ENCODE measurements at places on chromosomes 7 and 10.

- no peak for DNase-seq
These were observed 49.0 kb upstream of the PODXL start for GRCh38 chr7:131605280-131605878.

DNA sequence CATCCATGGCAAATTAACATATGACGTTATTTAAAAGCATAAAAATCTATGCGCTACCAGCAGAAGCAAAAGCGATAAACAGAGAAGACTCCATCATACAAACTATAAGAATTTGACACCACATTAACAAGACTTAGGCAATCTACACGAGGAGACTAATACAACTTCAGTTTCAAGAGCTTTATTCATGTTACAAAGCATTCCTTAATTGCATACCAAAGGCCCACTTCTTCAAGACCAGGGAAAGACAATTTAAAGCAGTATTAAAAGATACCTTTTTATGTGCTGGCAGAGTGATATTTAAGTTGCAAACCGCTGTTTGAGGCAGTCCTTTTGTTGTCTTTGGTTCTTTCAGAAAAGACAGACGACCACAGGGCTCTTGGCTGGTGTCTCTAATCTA lies 176.0 kb upstream of the CCDC6 start:
- DNase-seq: no peak

- DNase-seq: no peak
These were observed 673.7 kb downstream of the SUGCT start for GRCh38 chr7:40808378-40808942.

DNA sequence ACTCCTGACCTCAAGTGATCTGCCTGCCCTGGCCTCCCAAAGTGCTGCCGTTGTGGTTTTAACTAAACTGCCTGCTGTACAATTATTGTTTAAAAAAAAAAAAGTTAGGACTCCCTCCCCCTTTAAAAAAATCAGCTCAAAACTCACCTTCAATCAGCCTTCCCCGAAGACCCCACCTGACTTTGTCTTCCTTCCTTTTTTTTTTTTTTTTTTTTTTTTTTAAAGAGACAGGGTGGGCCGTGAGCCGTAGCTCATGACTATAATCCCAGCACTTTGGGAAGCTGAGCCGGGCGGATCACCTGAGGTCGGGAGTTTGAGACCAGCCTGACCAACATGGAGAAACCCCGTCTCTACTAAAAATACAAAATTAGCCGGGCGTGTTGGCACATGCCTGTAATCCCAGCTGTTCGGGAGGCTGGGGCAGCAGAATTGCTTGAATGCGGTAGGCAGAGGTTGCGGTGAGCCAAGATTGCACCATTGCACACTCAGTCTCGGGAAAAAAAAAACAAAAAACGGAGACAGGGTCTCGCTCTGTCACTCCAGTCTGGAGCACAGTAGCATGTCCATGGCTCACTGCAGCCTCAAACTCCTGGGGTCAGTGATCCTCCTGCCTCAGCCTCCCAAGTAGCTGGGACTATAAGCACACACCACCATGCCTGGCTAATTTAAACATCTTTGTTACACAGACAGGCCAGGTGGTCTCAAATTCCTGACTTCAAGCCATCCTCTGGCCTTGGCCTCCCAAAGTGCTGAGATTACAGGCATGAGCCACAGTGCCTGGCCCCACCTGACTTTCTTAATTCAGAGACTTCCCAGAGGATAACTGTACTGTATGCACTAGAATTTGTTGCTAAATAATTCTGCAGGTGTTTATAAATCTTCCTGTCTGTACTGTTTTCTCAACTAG lies 3.2 kb downstream of the FIS1 start:
- DNase-seq: no peak

DNA sequence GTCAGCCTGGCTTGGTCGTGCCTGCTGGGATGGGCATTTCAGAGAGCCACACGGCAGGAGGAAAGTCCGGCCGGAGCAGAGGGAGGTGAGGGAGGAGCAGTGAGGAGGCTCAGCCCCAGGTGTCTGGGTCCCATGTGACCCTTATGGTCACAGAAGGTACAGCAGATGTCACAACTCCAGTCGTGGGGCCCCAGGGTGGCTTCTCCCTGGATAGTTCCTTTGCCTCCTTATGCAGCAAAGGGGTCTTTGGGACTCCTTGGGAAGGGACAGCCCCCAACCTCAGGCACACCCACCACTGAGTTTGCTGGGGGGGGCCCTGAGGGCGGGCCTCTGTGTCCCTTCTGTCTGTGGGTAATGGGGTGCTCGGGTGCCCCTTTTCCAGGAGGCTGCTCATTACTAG lies 19.6 kb upstream of the PRKAG2 start:
- DNase-seq: no peak

GRCh38 chr10:46325021-46325420 lies 38.2 kb downstream of the ANTXRL start:
- DNase-seq: no peak

GRCh38 chr10:132974249-132974796 lies 32.0 kb upstream of the CFAP46 start:
- no peak for DNase-seq

DNA sequence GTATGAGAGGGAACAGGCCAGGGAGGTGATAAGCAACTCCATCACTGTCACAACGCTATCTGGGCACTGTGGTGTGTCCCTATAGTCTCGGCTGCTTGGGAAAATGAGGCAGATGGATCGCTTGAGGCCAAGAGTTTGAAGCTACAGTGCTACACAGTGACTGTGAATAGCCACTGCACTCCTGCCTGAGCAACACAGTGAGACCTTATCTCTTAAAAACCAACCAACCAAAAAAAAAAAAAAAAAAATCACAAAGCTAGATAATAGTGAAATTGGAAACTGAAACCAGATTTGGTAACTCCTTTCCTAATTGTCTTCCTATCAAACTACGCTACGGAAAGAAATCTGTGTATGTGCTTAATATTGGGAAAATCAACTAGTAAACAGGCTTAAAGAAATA lies 14.1 kb downstream of the MICU1 start:
- DNase-seq: no peak

GRCh38 chr10:74460812-74461211 lies 309.8 kb downstream of the ADK start:
- no peak for DNase-seq

- DNase-seq: no peak
These were observed 10.4 kb upstream of the GPR26 start for GRCh38 chr10:123655751-123656150.

GRCh38 chr10:14205233-14205632 lies 125.5 kb downstream of the FRMD4A start:
- DNase-seq: no peak

GRCh38 chr7:137331378-137331777 lies 12.2 kb downstream of the PTN start:
- DNase-seq: no peak

DNA sequence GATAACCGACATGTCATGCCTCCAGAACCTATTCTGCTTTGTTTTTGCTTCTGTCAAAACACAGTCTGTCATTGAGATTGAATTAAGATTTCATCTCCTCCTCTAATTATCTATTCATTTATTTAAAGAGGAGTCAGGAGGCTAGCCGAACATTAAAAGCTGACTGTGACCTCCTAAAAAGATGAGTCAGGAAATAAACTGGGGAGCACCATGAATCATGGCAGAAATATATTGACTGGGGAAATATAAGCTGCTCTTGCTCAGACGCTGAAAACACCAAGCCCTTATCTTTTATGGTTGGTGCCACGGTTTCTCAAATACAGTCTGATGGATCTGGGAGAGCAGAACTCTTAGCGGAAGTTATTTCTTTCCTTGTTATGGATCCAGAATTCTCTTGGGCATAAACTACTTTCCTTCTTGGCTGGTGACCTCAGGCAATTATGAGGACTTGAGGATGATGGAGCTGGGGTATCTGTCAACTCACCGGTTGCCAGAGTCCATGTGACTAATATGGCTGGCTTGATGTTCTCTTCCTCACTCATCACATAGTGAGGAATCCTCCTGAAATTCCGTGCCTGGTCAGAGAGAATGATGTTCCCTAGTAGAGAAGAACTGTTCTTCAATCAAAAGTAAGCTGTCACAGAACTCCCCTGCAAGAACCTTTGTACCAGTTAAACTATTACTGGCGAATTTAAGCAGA lies 307.6 kb upstream of the PHYHIPL start:
- DNase-seq: no peak

GRCh38 chr7:138514044-138514443 lies 54.0 kb downstream of the TRIM24 start:
- no peak for DNase-seq

- no peak for DNase-seq
These were observed 34.5 kb downstream of the CRHR2 start for GRCh38 chr7:30647589-30648364.

DNA sequence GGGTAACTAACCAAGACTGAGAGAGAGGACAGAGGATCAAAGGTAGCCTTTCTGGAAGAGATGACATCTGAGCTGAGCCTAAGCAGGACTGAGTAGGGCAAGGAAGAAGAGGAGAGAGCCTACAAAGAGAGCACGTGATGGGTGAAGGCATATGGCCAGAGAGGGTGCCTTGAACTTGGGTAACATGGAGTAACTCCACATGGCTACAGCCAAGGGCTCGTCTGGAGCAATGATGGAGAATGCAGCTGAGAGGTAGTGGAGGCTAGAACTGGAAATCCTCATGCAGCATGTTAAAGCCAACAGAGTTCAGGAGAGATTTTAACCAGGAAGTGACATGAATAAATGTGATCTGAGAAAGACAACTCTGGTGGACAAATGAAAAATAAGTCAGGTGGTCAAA lies 77.8 kb downstream of the LRRC17 start:
- no peak for DNase-seq

DNA sequence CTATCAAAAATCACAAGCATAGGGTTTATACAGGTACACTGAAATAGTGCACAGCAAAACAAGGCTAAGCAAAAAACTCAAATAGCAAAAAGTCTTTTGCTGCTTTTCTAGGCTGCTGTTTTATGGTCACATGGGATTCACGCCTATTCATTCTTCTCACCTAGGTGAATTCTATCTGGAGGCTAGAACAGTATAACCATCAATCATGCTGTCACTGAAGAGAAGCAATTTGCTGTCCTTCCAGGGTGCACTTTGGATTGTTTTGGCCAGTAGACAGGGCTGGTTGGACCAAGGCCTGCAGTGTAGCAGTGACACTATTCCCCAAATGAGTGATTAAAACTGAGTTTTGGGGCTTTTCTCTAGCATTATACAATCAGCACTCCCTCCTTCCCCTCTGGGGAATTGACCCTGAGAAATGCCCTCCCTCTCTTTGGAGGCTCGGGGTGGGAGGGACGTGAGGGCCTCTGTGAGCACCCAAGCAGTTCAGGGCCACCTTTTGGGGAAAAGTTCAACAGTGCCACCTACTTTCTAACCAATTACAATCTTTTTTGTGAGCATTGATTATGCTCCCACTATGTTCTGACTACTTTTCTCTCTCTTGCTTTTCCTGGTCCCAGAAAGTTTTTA lies 16.2 kb upstream of the SND1 start:
- DNase-seq: no peak

Measured in stimulated activated CD4-positive, alpha-beta T cell treated with anti-CD3 and anti-CD28 coated beads, Interleukin-1b, Interleukin-23, amount 100 ng/mL, for 48 hours (primary cell).